ENCODE measurements at places on chromosomes 11 and 22.

DNA sequence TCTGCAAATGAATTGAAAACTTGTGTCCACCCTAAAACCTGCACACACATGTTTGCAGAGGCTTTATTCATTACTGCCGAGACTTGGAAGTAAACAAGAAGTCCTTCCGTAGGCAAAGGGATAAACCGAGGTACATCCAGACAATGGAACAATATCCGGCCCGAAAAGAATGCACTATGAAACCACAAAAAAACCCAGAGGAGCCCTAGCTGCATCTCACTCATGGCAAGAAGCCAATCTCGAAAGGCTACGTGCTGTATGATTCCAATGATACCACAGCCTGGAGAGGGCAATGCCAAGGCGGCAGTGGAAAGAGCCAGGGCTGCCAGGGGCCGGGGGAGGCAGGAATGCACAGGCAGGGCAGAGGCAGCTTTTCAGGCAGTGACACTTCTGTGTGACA, 3.2 kb upstream of the MRPL23 start:
- no peak for DNase-seq

DNA sequence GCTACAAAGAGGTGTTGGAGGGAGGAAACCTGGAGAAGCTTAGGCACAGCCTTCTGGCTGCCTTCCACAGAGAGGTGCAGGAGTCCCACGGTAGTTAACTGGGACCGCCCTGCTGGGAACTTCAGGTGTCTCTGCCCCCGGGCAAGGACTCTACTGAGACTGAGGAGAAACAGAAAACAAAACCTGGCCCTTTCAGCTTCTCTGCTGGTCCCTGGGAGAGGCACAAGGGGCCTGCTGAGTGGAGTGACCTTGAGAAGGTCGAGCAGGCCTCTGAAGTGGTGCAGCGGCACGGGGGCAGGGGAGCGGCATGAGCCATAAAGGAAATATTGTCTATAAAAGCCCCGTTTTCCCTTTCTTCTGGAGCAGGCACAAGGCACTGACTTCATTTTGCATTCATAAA, 38.9 kb downstream of the NTM start:
- no peak for DNase-seq

GRCh38 chr22:29258407-29259252, 9.2 kb downstream of the RHBDD3 start:
- DNase-seq: no peak

GRCh38 chr22:50576070-50576469, 2.2 kb downstream of the CPT1B start:
- DNase-seq: no peak

- DNase-seq: no peak
These were observed 18.6 kb upstream of the SCGB1A1 start for GRCh38 chr11:62400281-62400680.

GRCh38 chr11:20342347-20343141, 21.0 kb upstream of the HTATIP2 start:
- DNase-seq: no peak

GRCh38 chr11:121467471-121467870, 14.7 kb upstream of the SORL1-AS1 start:
- no peak for DNase-seq

DNA sequence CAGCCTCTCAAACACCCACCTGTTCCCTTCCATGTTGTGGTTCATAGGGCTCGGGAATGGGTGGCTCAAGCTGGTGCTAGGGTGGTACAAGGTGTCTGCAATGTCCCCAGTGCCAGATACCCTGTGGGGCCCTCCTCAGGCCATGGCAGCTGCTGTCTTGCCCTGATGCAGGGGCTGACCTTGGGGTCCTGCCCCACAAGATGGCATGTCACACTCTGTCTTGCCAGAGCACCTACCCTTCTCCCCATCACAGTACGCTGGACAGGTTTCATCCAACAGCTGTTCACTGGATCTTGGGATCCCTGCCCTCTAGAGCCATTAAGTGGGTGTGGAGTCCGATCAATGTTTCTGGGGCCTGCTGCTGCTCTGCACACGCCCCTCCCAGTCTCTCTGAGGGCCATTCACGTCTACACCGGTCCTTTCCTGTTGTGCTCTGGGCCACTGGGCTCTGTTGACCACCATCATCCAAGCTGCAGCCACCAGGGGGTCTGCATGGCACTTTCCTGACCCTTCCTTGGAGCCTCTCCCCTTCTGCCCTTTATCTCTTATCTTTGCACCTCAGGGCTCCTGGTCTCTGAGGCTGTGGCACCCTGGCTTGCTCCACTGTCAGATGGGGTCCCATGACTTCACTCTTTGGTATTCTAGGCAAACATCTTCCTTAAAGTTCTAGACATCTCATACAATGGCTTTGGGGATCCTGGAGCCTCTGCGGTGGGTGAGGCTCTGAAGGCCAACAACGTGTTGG, 7.1 kb downstream of the LRRC74B start:
- DNase-seq: no peak

DNA sequence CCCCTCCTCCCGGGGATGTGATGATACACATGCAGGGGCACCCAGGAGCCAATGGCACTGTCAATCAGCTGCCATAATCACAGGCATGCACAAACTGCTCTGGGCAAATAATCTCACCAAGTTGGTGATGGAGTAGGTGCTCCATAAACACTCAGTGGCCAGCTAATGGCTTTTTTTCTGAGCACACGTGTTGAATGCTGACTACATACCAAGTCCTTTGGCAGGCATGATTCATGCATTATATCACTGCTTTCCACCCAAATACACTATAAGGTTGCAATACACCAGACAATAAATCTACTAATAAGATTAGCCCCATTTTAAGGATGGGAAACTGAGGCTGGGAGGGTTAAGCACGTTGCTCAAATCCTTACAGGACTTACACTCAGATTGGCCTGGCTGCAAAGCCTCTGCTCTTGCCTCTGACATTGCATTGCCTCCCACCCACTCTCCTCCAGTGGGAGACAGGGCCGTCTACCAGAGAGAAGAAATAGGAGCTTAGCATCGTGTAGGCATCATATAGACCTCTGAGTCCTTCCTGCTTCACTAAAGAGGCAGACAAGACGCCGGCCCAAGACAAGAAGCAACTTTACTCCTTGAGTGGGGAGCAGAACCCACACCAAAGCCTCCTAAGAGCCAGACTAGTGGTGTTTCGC, 32.7 kb upstream of the ACCSL start:
- no peak for DNase-seq

- no peak for DNase-seq
These were observed 24.7 kb upstream of the IL17RA start for GRCh38 chr22:17060126-17060525.

Measured in pons (tissue), 1 donor.